Urinary bladder (tissue), 4 donors: ENCODE measurements at places on chromosomes 1 and 21. TPM values are rescaled to one million over a fixed set of nuclear protein-coding genes. Genes with fewer than 3 reads are reported as not detected.

GRCh38 chr1:1330366-1331067 is 563 bp upstream of the TAS1R3 start:
- DNase-seq: no peak

GRCh38 chr1:207134581-207134980 is 30.5 kb downstream of the C4BPA start:
- no peak for DNase-seq

DNA sequence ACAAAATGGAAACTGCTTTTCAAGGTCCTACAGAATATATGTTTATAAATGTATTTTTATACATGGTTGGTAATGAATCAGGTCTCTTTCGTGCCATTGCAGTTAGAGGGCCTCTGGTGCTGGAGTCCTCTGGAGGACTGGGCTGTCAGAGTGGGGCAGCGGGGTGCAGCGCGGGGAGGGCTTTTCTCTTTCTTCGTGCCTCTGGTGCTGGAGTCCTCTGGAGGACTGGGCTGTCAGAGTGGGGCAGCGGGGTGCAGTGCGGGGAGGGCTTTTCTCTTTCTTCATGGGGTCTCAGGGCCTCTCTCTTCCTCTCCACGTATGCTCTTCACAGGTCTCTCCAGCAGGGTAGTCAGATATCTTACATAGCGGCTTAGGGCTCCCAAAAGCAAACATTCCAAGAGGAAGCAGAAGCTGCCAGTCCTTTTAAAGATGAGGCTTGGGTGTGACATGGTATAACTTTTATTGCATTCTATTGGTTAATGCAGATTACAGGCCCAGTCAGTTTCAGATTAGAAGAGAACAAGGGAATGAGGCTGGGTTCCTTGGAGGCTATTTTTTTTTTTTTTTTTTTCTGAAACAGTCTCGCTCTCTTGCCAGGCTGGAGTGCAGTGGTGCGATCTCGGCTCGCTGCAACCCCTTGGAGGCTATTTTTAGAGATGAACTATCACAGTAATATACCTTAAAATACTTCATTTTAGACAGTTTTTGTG is 13.1 kb downstream of the SDCCAG8 start:
- DNase-seq: no peak

Gene CYP4A22
- not detected for total RNA-seq

DNA sequence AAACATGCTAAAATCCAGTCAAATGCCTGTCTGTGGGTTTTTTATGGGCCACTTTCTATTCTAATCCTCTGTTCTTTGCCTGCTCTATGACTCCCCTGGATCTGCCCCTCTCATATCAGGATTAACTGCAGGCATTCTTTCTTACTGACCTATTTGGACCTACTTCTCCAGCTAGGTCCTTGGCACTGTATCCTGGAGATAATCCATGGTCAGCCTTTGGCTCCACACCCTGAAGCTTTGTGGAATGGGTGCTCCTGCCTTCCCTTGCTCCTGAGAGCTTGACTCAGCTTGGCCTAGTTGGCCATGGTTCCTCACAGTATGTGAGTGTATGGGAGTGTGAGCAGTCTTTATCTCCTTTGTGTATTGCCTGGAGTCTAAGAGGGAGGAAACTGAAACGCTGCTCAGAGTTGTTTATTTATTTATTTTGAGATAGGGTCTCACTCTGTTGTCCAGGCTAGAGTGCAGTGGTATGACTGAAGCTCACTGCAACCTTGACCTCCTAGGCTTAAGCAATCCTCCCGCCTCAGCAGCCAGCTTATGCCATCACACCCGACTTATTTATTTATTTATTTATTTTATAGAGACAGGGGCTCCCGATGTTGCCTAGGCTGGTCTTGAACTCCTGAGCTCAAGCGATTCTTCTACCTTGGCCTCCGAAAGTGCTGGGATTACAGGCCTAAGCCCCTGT is 28.7 kb upstream of the CDC14A start:
- no peak for DNase-seq

Gene FAM72B
- total RNA-seq: 3.0 TPM

DNA sequence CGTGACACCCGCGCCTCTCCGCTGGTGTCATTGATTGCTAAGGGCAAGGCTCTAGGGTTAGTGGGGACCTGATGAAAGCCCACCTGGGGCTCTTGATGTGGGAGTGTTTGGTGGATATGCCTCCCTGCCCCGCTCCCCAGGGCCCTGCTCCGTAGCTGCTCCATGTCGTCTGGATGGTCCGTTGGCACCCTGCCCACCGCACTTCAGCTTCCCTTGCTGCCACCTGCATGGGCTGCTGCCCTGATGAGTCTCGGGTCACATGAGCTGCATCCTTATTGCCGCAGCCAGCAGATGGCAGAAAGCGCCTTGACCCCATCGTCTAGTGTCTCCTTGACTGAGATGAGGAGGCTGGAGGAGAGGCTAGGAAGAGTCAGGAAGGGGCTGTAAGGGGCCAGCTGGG is 439.4 kb downstream of the CAMTA1 start:
- no peak for DNase-seq

DNA sequence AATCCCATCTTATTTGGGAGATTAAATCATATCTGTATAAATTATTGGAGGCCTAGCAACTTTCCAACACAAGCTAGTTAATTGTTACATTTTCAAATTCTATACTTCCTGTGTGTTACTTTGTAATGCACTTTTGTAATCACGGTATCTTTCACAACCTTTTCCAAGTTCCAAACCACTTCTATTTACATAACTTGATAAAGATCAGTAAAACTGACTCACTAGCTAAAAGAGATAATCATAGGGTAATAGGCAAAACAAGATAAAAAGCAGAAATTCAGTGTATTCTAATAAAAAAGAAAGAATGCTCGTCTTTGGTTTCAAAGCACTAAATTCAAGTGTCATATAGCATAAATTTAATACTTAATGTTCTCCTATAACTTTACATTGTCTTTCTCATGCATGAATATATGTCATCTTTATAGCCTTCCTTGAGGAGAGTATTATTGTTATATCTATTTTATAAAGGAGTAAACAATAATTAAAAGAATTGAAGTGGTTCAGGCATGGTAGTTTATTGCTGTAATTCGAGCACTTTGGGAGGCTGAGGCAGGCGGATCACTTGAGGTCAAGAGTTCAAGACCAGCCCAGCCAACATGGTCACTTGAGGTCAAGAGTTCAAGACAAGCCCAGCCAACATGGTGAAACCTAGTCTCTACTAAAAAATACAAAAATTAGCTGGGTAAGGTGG is 66.4 kb downstream of the RGS13 start:
- DNase-seq: no peak

Gene MINDY1
- 19.7 TPM for total RNA-seq

- no peak for DNase-seq
These were observed 28.5 kb downstream of the SORT1 start for GRCh38 chr1:109369167-109369746.

Gene ENSA
- 107 TPM for total RNA-seq

- no peak for DNase-seq
These were observed 48.5 kb upstream of the IKBKE start for GRCh38 chr1:206421616-206422340.

DNA sequence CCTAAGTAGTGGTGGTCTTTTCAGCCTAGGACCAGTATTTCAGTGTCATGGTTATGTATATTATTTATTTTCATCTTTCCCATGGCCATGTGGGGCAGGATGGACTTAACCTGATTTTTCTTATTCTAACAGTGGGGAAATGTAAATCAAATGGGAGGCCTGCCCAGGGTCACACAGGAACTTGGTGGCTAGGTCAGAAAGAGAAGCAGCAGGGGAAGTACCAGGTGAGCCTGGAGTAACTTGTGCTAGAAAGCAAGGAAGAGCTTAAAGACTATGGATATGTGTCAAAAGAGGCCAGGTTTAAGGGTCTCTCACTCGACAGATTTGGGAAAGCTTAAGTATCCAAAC is 936 bp downstream of the ZFP69B start:
- no peak for DNase-seq

DNA sequence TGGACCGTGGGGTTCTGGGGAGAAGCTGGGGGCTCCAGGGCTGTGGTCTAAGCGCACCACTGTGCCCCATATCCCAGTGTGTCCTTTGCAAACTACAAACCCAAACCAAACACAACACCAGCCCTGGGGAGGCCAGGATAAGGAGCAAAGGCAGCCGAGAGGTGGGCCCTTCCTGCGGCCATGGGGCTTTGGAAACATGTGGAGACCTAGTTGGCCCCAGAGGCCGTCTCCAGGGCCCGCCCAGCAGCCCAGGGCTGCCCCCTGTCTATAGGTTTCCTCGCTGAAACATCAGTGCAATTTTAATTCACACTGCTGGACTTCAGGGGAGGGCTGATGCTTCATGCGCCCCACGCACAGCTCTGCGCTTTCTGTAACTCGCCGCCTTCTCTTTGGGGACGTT is 61.3 kb downstream of the PRDM16 start:
- no peak for DNase-seq

GRCh38 chr1:112840631-112841624 is 115.1 kb downstream of the SLC16A1 start:
- DNase-seq: no peak

Gene OR2L13
- not detected for total RNA-seq

- peak; percentile 74 for DNase-seq
These were observed 13.2 kb downstream of the AGRN start for GRCh38 chr1:1033009-1033587.

DNA sequence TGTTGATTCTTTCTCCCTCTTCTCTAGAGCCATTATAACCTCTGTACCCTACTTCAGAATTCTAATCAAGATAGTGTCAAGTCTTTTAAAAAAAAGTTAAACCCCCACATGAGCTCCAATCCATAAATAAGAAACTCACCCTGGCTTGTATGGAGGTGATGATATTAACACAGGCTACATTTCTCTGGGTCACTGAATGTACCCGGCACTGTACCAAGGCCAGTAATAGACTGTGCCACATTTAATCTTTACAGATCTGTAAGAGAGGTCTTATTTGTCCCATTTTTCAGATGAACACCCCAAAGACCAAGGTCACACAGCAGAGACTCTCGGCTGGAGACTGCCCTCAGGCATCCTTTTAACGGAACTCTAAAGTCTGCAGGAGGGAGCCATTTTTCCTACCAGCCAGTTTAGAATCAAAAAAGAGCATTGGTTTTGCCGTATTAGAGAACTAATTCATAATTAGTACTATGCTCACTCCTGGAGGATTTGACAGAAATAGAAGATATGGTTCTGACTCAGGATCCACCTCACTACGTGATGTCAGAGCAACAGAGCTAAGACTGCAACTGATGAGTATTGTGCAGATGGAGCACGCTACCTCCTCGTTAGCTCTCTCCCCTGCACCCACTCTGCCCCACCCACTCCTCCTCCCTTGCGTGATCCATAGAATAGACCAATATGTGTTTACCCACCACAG is 217.2 kb upstream of the HOOK1 start:
- DNase-seq: no peak

DNA sequence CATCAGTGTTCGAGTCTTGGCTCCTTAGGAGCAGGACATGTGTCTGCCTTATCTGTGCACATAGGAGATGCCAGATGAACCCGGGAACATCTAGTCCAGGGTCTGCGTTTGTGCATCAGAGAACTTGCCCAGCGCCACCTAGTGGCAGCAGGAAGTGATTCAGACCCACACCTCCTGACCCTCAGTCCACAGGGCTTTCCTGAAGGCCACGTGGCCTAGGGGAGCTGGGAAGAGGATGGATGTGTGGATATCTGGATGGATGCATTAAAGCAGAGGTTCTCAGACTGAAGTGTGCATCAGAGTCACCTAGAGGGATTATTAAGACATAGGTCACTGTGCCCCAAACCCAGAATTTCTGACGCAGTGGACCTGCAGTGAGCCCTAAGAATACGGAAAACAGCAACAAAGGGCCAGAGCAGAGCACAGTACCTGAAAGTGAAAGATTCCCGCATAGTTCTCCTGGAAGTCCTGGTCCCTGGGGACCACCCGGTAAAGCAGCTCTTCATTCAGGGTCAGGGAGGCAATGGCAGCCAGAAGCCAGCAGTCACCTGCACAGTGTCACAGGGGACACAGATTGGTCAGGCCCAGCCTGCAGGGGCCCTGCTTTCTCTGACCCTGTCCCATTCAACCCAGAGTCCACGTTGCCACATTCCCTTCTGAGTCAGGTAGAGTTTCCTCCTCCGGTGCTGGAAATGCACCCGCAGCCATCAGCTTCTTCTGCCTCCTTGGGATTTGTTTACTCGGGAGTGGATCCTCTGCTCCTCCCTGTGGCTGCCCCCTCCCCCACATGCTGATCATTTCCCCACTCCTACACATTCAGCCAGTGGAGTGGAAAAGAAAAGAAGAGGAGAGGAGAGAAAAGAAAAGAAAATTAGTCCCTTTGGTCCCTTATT is 37.0 kb downstream of the CAPN8 start:
- DNase-seq: no peak

DNA sequence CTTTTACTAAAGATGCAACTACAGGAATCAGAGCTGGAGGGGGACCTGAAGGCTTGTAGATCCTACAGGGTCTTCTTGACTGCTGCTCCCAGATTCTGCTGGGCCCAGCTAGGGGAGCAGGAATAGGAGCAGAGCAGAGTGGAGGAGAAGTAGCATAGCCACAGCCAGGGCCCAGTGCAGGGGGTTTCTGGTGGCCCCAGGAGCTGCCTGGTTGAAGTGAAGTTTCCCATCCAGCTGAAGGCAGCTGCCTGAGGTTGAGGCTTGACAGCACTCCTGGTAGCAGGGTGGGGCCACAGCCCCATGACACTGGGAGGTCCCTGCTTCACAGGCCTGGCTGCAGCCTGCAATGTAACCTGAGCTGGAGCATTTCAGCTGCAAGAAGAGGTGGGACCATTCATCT is 2.0 kb upstream of the INPP5B start:
- DNase-seq: no peak

Gene LRRIQ3
- total RNA-seq: 2.0 TPM

Gene CYP4X1
- 7.0 TPM for total RNA-seq
